CD4-positive, alpha-beta T cell (primary cell): ENCODE measurements at places on chromosomes 2 and 18.

DNA sequence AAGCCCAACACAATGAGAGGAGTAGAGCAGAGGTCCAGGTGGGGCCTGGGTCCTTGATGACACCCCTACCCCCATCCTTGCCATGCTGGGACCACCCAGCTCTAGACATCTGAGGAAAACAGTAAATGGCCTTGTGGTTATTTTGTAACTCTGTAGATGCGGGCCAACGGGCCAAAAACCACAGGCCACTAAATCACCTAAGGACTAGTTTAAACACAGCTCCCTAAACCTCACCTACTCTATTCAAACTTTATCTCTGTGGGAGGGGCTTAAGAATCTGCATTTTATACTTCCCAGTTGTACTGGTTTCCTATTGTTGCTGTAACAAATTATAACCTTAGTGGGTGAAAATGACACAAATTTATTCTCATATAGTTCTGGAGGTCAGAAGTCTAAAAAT, 19.0 kb upstream of the SERTAD2 start:
- DNase-seq = no peak

GRCh38 chr2:179850188-179850587, 11.2 kb downstream of the ZNF385B start:
- no peak for DNase-seq

DNA sequence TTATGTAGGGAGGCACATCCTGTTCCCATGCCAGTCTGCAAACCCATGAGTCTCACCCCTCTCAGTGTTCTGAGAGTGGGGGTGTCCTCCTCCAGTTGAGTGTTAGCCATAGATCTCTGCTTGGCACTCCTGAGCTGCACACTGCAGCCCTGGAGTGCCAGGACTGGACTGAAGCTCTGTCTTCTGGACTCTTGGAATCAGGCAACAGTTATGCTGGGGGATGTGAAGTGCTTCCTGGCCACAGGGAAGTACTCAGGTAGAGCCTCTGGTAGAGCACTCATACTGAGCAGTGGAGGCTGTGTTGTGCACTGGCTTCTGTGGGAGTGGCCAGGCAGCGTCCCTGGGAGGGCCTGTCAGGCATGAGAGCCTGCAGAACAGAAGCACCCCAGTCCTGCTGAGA, 43.0 kb downstream of the SERPINB7 start:
- DNase-seq = no peak

DNA sequence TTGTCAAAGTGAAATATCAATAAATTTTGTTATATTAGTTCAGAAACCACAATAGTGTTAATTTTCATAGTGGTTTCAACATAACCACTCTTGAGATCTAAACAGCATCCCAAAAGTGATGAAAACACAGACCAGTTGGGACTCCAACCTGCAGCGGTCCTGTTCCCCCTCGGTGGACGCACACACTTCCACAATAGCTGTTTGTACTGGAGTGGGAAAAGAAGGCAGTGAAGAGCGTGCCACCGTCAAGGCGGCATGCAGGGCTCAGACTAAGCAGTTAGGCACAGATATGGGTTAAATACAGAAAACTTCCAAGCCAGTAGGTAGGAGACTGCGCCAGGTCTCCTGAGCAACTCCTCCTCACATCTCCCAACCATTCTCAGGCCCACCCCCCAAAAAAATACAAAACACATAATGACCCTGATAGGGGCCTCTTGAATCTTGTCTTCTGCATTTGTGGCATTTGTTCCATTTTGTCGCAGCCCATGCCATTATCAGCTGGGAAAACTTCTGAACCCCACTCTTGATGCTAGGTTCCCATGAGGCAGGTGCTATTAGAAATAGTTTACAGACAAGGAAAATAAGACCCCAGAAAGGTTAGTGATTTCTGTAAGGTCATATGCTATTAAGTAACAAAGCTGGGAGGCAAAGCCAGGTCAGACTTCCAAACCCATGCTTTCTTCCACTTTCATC, 57.7 kb downstream of the GORASP2 start:
- DNase-seq = no peak

DNA sequence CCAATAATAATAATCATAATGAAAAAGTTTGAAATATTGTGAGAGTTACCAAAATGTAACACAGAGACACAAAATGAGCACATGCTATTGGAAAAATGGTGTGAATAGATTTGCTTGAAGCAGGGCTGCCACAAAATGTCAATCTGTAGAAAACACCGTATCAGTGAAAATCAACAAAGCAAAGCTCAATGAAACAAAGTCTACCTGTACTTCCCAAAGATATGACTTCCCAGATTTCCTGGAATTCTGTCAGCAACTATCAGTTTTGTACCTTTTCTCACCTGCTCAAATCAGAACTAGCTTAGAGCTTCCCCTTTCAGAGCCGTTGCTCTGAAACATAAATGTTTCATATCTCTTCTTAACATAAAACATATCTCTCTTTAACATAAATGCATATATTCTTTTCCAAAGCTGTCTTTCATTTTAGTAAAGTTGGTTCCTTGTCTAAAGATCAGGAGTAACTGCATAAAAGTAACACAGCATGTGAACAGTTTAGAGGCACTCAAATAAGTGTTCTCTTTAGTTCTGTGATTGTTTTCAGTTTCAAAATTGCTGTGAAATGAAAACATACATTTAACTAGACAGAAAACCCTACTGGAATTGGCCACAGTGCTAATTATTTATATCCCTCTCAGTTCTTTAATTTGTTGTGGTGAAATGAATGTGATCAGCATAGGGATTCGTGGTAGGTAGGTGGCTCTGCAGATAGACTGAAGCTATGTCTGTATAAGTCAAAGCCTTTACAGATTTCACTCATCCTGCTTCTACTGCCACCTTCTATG, 262.5 kb downstream of the KCNJ3 start:
- DNase-seq = no peak

DNA sequence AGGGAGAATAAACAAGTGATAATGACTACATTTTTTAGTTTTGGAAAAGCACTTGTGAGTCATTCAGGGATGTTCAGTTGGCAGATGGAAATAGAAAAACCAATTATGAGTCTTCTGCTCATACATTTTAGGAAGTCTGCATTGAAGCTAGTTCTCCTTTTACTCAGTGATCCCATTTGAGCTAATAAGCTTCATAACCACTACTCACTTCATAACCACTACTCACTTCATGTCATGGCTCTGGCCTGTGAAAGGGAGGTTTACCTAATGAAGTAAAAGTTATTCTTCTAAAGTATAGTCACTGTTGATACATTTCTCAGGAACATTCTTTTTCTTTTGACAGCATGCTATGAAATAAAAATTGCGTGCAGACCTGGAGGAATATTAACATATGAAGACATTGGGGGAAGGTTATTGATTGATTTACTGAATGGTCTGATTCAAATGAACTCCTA, 948.7 kb downstream of the TSN start:
- DNase-seq = no peak

DNA sequence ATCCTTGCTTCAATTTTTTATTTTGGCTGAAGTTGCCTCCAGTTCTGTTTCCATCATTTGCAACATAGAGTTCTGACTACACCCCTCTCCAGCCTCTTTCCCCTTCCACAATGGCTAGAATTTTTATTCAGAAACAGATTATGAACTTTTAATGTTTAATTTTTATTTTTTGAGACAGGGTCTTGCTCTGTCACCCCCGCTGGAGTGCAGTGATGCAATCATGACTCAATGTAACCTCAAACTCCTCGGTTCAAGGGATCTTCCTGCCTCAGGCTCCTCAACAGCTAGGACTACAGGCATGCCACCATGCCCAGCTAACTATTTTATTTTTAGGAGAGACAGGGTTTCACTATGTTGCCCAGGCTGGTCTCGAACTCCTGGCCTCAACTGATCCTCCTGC, 2.8 kb downstream of the NTSR2 start:
- no peak for DNase-seq

DNA sequence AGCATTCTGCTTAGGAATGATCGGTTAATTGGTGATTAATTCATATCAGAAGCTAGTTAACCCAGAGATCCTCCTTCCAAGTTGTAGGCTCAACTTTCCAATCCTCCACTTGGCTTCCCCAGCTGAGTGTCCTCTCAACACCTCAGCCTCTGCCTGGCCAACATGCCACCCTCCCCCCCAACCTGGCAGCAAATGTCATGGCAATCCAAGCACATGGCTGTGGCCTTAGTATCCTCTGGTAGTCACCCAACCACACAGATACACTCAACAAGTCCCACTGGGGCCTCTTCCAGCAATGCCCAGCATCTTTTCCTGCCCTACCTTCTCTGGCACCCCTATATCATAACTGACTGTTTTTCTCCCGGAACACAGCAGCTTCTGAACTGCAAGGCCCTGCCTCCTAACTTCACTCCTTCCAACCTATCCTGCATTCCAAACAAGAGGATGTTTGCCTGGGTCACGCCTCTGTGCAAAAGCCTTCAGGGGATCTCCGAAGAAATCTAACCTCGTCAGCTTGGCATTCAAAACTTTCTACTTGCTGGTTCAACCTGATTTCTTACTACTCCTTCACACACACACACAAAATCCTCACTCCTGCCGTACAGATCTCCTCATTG, 195.0 kb downstream of the CYP26B1 start:
- no peak for DNase-seq

DNA sequence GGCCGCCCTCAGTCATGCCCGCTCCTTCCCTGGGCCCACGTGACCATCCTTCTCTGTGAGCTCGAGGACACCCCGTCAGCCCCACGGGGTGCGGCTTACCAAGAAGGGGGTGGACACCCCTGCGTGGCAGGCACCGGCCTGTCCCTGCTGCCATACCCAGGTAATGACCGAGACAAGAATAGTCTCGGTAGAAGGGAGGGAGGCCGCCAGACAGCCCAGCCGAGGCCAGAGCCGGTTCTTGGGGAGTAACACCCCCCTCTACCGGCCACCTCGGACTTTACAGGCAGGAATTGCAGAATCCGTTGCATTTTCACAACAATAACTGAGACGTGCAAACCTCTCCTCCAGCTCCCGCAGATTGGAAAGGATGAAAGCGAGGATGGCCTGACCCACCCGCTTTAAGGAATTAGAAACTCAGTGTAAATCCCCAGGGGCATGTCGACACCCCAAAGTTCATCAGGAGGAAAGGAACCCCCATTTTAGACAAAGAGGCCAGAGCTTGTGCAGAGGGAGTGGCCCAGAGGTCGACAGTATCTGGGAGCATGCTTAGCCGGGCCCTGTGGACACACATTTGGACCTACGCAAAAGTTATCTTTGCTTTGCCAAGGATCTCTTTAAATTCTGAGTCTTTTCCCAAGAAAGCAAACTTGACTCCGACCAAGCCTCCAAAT, 60.1 kb upstream of the GLI2 start:
- peak; percentile 27 for DNase-seq

DNA sequence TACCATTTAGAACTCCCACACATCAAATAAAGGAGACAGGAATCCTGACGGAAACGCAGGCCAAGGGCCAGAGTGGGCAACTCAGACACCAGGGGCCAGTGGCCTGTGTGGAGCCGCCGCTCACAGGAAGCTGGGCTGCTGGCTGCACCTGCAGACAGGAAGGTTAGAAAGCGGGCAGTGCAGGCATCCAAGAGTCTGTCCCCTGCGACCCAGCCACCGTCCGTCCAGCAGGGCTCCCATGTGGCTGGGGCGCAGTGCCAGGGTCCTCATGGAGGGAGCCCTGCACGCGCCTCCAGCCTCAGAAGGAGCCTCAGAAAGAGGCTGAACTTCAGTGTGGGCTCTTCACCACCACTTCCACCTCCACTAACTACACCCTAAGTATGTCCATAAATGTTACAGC, 2.5 kb upstream of the ANO7 start:
- DNase-seq = no peak

DNA sequence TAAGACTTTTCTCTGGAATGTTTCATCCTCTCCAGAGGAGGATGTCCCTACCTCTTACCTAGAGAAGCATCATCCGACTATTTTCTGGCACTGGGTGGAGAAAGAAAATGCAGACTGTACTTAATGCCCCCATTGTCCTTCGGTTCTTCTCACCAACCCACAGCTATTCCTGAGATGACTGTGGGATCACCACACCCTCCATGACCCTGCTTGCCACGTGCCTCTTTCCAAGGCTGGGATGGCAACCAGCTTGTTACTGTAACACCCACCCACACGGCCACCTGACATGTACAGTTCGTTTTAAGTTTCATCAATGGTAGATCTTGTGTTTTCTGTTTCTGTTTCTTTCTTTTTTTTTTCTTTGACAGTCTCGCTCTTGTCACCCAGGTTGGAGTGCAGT, 365.2 kb downstream of the FBXO15 start:
- no peak for DNase-seq

- DNase-seq = no peak
Observed at GRCh38 chr2:71716697-71717624, 263.6 kb downstream of the DYSF start.

DNA sequence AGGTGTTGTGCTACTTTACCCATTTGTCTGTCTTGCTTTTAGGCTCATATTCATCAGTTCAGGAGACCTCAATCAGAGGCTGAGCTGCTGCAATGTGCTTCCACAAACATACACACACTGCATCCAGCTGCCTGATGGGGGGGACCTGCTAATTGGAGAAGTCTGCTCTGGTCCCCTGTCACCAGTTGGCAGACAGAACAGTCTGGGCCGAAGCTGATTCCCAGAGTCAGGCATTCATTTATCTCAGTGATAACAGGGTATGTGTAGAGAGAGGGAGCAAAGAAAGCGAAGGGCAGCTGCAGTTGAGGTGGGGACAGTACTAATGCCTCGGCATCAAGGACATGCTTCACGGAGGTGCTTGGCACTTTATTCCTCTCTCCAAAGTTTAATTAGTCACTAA, 584.3 kb upstream of the PIK3C3 start:
- no peak for DNase-seq

- DNase-seq = no peak
Observed at GRCh38 chr2:77977471-77978063, 455.4 kb upstream of the LRRTM4 start.

- DNase-seq = no peak
Observed at GRCh38 chr2:124570872-124571271, 545.8 kb downstream of the CNTNAP5 start.

GRCh38 chr18:76433788-76434187, 61.3 kb downstream of the ZNF516 start:
- DNase-seq = no peak

- DNase-seq = no peak
Observed at GRCh38 chr2:33488178-33488690, 11.8 kb downstream of the RASGRP3 start.

- DNase-seq = no peak
Observed at GRCh38 chr2:64612575-64613195, 41.0 kb downstream of the SERTAD2 start.

GRCh38 chr2:16151281-16151570, 210.9 kb downstream of the MYCN start:
- DNase-seq = no peak

DNA sequence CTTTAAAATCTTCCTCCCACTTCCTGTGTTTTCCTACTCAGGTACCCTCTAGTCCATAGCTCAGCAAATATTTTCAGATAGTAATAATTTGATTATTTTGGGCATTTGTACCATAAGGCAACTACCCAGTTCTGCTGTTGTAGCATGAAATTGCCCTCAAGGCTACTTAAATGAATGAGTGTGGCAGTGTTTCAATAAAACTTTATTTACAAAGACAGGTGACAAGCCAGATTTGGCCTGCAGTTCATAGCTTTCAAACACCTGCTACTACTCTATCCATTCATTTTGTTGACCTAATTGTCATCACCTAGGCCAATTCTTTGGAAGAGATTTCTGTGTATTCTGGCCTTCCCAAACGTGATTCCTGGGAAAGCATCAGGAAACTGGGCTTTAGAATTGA, 28.9 kb downstream of the NYAP2 start:
- no peak for DNase-seq
